ENCODE measurements at places on chromosomes 7 and 10. TPM values are rescaled to one million over a fixed set of nuclear protein-coding genes. Genes with fewer than 3 reads are reported as not detected.

ACSM6 gene
- not detected for total RNA-seq

GRCh38 chr7:65971021-65971420, 11.0 kb downstream of the GUSB start:
- DNase-seq = no peak

GRCh38 chr7:158924956-158925355, 68.6 kb downstream of the DYNC2I1 start:
- no peak for DNase-seq

DNA sequence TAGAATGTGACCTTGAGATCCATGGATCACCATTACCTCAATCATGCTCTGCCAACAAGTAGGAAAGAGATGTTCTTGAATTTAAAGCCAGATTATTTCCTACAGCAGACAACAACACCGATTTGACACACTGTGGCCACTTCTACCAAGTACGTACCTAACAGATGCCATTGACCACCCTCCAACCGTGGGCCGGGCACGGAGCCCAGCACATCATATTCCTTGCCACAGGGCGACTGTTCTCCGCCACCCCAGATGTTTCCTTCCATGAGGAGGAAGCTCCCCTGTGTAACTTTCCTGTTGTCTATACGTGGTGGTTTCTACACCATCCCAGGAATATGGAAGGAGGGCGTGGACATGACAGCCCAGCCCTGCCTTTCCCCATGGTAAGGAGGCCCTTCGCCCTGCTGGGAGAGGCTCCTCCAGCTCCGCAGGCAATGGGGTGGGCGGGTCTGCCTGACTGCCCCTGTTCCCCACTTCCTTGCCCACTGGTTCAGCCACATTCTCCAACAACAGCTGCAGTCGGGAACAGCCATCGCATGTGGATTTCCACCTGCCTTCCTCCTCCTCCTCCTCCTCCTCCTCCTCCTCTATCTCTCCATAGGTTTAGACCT, 7.2 kb downstream of the CHST15 start:
- DNase-seq = no peak

TEX47 gene
- not detected for total RNA-seq

DNA sequence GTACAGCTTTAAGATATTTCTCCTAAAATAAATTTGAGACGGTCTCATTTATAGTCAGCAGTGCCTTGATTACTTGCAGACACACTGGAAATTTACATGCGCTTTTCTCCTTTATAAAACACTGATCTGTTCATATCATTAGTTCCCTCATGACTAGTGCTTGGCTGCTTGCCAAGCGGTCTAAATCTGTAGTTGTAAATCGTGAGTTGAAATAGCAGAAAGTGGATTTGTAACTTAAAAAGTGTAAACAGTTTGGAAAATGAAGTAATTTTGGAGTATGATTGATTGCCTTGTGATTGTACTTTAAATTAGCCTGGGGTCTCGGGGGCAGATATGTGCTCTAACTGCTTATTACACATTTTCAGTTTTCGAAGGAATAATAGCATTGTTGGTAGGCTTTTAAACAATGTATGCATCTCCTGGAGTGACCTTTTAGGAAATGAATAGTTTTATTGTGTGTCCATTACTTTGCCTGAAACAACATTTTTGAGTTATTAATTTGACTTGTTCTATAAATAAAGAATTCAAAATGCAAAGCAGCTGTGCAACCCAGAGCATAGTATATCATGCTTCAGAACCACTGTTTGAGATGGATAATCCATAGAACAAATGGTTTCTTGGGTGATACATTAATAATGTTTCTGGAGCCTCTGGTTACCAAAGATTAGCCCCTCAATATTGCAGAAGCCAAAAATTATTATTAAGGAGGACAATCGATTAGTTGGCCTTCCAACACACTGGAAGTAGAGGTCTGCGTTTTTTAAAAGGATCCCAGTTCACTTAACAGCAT, 73.3 kb downstream of the ARID5B start:
- no peak for DNase-seq

GRCh38 chr7:17320657-17321056, 22.2 kb downstream of the AHR start:
- DNase-seq = no peak

NODAL gene
- 0.51 TPM for total RNA-seq
